Nasal cavity respiratory epithelium epithelial cell of viscerocranial mucosa (primary cell): ENCODE measurements at places on chromosomes 1 and 21. TPM values are rescaled to one million over a fixed set of nuclear protein-coding genes. Genes with fewer than 3 reads are reported as not detected.

Gene CLCNKA
- not detected in 2 replicates for total RNA-seq

Gene KLHDC7A
- total RNA-seq = 0.36 TPM in 1 of 2 replicates, not detected in the other

Gene GCSAML
- total RNA-seq = under 0.01 TPM in 1 of 2 replicates, not detected in the other

Gene TRIM62
- total RNA-seq = 1.4 and 3.6 TPM in 2 replicates

Gene WNT4
- 0.68 and 14.7 TPM in 2 replicates for total RNA-seq

Gene ROR1
- 0.68 and 3.9 TPM in 2 replicates for total RNA-seq

Gene PPFIA4
- 0.34 and 3.1 TPM in 2 replicates for total RNA-seq

Gene FMO5
- 0.21 and 0.34 TPM in 2 replicates for total RNA-seq

Gene KRTAP10-7
- total RNA-seq = not detected in 2 replicates

Gene LCE2C
- total RNA-seq = not detected in 2 replicates

Gene CHD1L
- 36.0 and 36.2 TPM in 2 replicates for total RNA-seq

Gene CCSAP
- total RNA-seq = 7.6 and 16.7 TPM in 2 replicates

Gene KCNK1
- 20.8 and 24.6 TPM in 2 replicates for total RNA-seq

Gene CSMD2
- under 0.01 TPM in 1 of 2 replicates, not detected in the other for total RNA-seq

Gene FLG2
- under 0.01 TPM in 1 of 2 replicates, not detected in the other for total RNA-seq

Gene S1PR1
- 0.28 and 0.34 TPM in 2 replicates for total RNA-seq

Gene VWA5B1
- total RNA-seq = not detected in 2 replicates
